HL-60 (cell line): ENCODE measurements at places on chromosomes 1 and 21.

DNA sequence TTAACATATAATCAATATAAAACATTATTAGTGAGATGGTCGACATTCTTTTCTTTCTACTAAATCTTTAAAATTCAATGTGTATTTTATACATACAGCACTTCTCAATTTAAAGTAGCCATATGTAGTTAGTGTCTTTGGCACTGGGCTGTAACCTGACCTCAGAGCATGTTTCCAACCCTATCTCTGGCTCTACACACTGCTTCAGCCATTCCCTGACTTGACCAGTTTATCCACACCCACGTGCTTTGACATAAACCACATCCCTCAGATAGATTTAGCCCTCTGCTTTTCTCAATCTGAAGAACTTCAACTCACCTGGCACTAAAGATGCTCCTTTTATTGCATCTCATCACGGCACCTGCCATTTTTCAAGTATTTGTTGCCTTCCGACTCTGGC, 58.3 kb downstream of the RGS2 start:
- no peak for DNase-seq

DNA sequence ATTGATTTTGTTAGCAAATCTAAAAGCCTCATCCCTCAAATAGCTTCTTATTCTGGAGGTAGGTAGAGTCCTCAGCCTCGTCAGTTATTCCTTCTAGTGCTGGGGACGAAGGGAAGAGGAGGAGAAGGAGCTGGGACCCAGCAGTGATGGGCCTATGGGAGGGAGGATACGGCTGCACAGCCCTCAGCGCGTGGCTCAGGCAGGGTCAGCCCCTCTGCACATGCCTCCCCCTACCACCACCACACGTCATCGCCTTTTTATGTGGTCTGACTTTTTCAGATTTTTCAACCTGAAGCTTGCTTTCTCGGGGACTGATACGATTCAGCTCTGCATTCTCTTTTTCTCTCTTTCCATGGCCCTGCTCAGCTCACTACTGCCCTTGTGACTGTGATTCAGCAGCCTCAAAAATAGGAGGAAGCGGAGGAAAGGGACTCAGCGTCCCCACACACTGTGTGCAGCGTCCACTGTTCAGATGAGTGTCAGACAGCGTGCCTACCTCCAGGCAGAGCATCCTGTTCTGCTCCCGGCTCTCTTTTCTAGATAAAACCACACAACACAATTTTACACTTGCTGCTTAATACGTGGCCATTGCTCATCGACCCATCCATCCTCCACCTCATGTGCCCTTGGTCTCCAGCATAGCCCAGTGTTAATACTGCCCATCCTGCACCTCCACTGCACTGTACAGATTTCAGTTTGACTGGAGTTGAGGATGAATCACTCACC, 827 bp downstream of the OR2B11 start:
- DNase-seq = no peak

GRCh38 chr1:2547210-2548067, 8.7 kb upstream of the TNFRSF14 start:
- peak; percentile 26 for DNase-seq

- DNase-seq = no peak
Measured at GRCh38 chr1:65114322-65114721, 33.7 kb upstream of the AK4 start.
